Psoas muscle (tissue), 8 donors: ENCODE measurements at places on chromosomes 13 and 19. TPM values are rescaled to one million over a fixed set of nuclear protein-coding genes. Genes with fewer than 3 reads are reported as not detected.

- DNase-seq = no peak
Observed at GRCh38 chr19:8107301-8107903, 42.0 kb downstream of the FBN3 start.

DNA sequence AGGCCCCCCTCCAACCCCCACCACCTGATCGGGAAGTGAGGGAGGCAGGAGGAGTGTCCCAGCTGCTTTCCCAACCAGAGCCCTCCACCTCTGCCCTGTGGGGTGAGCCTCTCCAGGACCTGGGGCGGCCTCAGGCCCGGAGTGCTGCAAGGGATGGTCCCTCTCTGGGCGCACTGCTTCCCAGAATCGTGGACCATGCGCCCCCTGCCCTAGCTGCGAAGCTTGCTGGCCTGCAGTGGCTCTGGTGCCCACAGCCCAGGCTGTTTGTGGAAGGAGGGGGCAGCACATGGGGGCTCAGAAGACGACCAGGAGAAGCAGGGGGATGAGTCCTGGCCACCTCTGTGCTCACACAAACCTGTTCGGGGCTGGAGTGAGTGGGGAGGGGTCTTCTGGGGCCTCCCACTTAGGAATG, 33.6 kb downstream of the CEBPG start:
- no peak for DNase-seq

DNA sequence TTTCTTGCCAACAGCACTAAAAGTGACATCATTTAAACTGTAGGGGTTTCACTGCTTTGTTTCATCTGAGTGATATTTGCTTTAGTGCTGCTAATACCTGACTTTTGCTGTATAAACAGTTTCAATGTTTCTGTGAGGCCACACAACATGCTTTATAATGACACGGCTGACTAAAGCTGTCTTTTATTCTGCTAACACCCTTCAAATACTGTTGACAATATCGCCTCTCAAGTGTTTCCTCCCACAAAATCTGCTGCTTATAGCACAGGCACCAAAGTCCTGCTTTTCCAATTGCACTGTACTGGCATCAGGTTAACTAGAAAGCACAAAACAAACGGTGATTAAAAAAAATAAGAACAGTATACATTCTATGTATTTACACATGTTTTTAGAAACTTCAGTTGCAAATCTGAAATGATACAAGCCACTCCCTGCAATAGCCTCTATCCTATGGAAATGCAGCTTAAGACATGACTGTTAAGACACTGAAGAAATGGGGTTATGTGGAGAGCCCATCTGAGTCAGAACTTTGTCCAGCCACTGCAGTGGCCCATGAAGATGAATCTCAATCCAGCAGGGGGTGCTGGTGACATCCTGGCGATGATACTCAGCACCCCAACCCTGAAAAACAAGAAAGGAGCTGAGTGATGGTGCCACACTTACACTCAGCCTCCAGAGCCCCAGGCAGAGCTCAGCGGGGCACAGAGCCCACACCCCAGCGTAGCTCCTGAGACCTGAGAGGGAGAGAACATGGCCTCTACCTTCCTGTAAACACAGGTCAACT, 29.4 kb downstream of the RFXAP start:
- no peak for DNase-seq

GRCh38 chr19:45495178-45495577, 1.7 kb downstream of the RTN2 start:
- no peak for DNase-seq

C3 gene
- 37.7 TPM for polyA plus RNA-seq
